Right forelimb (tissue), 1 donor: ENCODE measurements at places on chromosomes 13 and 19.

DNA sequence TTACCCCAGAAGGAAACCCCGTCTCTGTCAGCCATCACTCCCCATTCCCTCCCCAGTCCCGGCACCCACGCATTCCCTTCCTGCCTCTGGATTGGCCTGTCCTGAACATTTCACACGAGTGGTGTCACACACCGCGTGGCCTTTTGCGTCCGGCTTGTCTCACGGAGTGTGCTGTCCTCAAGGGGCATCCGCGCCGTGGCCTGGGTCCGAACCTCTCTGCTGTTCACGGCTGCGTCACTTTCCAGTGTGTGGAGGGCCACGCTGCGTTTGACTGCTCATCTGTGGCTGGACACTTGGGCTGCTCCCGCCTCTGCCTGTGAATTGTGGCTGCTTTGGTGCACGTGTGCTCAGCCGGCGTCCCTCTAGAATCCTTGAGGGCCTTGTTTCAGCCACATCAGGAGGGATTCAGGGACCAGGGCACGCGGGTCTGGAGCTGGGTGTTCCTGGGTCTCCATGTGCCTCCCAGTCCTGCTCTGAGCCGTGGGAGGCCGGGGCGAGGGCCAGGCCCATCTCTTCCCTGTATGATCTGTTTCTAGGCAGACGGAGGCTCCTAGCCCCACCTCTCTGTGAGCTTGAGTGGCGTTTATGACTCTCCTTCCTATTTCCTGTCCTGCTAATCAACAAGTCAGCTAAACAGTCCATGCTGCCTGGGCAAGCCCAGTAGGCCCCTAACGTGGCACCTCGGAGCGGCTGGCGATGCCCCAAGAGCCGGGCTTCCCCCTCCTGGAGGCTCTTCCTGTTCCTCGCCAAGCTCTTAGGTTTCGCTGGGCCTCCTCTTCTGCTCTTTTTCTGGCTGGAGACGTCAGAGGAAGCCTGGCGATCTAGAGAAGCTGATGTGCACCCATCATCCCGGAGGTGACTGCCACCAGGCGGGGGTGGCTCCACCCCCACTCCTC lies 8.1 kb downstream of the STK11 start:
- no peak for DNase-seq

DNA sequence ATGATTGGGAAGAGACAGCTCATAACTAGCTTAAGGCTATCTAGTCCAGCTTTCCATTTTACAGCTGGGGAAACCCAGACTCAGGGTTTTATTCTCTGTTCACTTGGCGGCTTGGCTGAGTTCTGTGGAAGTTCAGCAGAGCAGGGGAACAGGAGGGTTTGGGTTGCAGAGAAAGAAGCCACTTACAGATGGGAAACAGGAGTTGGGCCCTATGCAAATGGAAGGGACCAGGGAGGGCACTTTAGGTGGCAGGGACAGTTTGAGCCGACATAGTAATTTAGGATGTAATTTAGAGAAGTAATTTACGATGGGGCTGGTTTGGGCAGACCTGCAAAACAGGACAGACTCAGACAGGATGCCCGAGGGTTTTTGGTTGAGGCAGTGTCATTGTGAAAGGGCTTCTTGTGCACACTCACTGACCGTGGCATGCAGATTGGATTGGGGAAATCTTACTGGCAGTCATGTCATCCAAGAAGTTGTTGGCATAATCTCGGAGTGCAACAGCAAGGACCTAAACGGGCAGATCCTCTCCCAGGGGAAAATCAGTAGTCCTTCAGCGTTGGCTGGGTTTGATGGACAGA lies 47.3 kb upstream of the GPR183 start:
- DNase-seq: no peak

GRCh38 chr19:33467851-33468250 lies 53.7 kb downstream of the PEPD start:
- DNase-seq: no peak

GRCh38 chr13:32587811-32588170 lies 1.5 kb downstream of the PDS5B start:
- DNase-seq: no peak

GRCh38 chr13:41520016-41520659 lies 62.8 kb downstream of the RGCC start:
- no peak for DNase-seq
